ENCODE measurements at places on chromosomes 2 and 18.

DNA sequence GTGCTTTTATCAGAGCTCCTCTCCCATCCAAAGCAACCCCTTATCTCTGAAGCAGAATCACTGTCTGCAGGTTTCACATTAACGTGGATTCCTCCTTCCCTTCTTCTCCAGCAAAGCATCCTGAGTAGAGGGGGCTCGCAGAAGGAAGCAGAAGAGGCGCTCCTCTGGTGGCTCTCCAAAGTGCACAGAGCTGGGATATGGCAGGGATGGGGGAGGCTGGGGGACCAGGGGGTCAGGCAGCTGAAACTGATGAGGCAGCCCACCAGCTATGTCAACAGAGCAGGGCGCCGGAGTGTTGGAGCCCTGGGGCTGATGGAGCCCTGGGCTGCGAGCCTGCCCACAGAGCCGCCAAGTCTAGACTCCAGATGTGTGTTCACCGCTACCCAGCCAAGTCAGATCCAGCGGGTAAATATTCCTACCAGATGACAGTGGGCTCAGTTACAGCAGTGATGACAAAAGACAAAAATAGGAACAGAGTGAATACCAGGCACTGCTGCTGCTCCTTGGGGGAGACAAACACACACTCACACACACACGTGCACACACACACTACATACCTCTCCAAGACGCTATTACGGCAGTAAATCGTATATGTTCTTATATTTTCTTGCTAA, 678.3 kb upstream of the ID2 start:
- no peak for DNase-seq

- no peak for DNase-seq
These were observed 184.5 kb upstream of the MSH6 start for GRCh38 chr2:47598476-47598875.

DNA sequence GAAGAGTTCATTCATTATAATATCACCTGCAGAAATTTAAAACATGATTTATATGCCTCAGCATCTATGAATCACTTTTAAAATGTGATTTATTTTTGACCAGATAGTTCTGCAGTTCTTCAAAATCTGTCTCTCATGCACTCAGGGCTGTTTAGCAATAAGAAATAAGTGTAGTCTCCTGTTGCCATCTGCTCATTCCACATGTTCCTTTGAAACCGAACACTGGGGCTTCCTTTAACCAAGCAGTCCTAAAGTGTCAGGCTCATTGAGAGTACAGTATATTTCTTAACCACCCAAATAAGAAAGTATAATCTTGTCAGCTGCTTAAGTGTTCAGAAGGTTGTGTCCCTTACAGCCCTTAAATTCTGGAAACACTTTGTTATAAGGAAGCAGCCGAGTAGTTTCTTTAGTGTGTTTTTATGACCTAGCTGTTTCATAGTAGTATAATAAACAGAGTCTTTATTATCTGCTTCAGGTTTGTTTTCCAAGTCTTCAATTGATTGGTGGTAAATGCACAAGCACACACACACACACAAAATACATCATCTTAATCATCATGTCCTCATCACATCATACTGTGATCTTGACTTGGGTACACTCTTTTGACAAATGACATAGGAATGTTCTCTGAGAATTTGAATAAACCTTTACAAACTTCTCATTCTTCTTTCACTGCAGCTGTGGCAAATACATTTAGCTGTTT, 10.4 kb downstream of the WDR7 start:
- DNase-seq = no peak

DNA sequence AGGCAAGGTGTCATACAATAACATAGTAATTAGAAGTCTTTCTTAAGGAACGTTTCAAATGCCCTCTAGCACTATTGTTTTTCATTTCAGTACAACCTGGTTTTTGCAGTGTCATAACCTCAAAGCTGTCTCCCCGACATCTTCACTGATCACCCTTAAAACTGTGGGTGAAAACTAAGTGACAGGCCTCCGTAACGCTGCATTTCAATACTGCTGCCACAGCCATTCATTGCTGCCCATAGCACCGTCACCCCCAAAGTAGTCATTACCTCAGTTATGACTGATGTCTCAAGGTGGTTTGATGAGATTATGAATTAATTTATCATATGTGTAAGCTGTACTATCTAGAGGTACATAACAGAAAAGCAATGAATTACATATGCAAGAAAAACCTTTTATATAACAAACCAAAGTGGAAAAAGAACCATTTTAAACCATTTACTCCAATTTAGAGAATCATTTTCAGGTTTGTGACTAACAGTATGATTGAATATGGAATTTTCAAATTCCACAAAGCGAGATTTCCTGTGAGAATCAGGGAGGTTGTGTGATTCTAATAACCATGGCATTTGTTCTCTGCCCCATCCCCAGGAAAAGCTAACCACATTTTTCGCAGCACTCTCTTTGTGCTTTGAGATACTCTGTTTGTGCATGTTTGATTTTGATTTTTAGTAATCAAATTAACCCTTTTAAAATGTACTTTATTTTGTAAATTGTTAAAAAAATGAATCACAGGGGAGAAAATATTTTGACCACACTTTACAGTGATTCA, 263.0 kb downstream of the PTGR3 start:
- DNase-seq = no peak

- no peak for DNase-seq
These were observed 383.7 kb downstream of the CDH2 start for GRCh38 chr18:27793013-27793785.

- peak; percentile 73 for DNase-seq
These were observed 102.4 kb downstream of the CABLES1 start for GRCh38 chr18:23237524-23238151.

DNA sequence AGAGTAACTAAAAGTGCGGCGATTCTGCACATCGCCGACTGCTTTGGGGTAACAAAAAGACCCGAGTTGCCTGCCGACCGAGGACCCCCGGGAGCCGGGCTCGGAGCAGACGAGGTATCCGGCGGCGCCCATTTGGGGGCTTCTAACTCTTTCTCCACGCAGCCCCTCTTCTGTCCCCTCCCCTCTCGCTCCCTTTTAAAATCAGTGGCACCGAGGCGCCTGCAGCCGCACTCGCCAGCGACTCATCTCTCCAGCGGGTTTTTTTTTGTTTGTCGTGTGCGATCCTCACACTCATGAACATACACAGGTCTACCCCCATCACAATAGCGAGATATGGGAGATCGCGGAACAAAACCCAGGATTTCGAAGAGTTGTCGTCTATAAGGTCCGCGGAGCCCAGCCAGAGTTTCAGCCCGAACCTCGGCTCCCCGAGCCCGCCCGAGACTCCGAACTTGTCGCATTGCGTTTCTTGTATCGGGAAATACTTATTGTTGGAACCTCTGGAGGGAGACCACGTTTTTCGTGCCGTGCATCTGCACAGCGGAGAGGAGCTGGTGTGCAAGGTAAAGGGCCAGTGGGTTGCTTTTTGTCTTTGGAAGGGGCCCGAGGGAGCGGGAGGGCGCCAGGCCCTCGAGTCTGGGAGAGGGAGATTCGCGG, 1.4 kb downstream of the TRIB2 start:
- peak; percentile 63 for DNase-seq

DNA sequence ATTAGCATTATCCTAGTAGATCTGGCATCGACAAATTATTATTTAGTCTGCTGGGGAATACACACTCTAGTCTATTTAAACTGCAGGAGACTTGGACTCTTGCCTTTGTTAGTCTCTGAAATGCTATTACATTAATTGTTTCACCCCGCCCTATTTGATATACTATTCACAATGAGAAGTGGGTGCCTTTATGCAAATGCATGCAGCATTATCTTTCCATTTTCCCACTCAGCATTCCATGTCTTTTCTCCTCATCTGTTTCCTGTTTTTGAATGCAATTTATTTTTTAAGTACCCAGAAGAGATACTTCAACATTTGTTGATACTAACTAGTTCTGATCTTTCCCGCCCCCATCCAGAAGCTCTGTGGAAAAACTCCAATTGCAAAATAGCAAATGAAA, 395.3 kb upstream of the NXPH2 start:
- DNase-seq = no peak

GRCh38 chr2:206387808-206388207, 55.5 kb upstream of the ADAM23 start:
- DNase-seq = no peak

- DNase-seq = no peak
These were observed 63.2 kb upstream of the CABLES1 start for GRCh38 chr18:23072079-23072478.

DNA sequence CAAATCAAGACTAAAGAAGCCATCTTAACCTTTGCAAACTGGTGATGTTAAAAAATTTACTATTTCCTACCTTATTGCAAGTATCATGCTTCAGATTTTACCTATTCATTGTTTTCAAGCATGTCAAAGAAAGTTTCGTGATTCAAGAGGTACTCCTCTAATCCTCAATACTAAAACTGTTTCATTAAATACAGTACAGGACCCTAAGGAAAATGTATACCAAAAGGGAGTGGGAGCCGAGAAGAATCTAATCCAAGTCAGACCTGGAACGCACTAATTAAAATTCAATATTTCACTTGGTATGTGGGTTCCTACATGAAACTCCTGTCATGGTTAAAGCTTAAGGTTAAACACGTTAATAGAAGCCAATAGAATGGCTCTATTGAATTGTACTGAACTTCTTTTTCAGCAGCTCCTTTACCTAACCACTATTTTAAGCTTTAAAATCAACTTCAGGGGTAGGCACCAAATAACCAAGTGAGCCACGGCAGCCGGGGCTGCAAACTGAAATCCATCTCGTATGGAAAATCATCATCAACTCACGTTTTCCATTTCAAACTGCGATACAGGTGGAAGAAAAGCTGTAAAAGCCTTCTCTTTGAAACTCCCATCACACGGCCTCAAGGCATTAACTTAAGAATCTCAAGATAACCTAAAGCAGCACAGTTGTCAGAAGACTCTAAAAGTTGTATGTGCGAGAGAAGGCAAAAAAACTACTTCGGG, 188.8 kb downstream of the ZEB2 start:
- DNase-seq = peak; percentile 36

DNA sequence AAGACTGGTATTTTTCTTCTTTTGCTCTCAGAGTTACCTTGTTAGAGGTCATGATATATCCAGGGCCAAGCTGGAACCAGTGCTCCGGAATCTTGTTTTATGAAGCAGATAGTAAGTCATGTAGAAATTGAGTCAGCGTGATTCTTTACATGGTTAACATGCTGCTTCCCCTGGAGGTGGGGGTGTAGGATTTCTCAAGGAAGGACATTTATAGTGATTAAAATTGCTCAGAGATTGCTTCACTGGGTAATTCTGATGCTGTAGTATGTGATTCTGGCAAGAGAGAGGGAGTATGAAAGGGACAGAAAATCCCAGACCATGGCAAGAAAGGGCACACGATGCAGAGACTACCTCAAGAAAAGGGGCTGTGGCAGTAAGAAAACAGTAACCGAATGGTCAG, 8.0 kb upstream of the MYL1 start:
- no peak for DNase-seq

DNA sequence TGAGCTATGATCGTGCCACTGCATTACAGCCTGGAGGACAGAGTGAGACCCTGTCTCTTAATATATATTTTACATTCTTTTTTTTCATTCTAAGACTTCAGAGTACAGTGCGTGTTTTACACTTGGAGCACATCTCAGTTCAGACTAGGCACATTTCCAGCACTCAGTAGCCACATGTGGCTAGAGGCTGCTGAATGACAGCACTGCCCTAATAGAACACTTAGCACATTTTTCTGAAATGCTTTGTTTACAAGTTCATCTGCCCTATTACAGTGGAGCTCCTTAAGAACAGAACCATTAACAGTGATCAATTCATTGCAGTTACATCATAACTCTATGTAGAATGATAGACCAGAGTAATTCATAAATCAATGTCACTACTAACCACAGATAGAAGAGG, 138.1 kb downstream of the SUCLG1 start:
- DNase-seq = no peak

- peak; percentile 77 for DNase-seq
These were observed 101.9 kb downstream of the FOXI3 start for GRCh38 chr2:88350331-88351248.

DNA sequence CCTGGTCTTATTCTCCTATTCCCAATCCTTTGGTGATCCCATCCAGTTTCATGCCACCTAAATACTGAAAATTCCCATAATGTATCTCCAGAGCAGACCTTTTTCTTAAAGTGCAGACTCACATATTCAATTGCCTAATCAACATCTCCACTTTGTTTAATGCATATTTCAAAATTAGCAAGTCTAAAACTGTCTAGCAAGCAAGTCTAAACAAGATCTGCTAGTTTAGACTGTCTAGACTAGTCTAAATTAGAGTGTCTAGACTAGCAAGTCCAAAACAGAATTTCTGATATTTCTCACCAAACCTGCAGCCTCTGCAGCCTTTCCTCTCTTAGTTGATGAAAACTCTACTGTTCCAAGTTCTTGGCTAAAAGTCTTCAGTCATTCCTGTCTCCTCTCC, 44.6 kb downstream of the THUMPD2 start:
- DNase-seq = no peak

- no peak for DNase-seq
These were observed 24.9 kb downstream of the TWIST2 start for GRCh38 chr2:238872628-238873380.

- peak; percentile 52 for DNase-seq
These were observed 1.8 kb downstream of the REL start for GRCh38 chr2:60882971-60883753.

DNA sequence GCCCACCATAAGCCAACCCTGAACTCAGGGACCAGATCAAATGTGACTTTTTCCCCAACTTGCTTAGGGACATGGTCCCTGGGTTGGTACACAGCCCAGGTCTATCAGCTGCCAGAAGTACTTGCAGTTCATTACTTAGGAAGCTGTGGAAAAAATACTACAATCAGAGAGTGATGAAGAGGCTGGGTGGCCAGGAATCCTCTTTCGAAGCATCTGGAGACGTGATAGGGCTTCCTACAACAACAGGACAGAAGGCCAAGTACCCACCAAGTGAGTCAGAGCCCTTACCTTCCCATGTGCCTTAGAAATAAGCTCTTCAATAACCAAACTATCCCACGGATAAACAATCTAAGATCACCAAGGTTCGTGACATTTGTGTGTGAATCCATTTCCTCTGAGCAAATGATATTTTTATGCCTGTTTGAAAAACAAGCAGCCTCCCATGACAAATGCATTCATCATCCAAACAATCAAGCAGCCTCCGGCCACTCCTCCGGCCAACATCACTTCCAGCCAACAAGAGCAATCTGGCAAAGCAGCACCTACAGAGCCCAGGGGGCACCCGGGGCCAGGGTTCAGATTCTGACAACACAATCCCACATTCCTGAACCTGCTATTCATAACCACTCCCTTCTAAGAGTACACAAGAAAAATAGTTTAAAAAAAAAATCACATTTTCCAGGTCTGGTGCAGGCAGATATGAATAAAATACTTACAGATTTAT, 26.4 kb downstream of the TBC1D8 start:
- DNase-seq = no peak

GRCh38 chr2:215614296-215614695, 178.4 kb upstream of the FN1 start:
- no peak for DNase-seq
